Neuronal stem cell (in vitro differentiated cells): ENCODE measurements at places on chromosomes 5 and 9.

GRCh38 chr5:1751864-1752822 lies 47.5 kb downstream of the MRPL36 start:
- no peak for DNase-seq

DNA sequence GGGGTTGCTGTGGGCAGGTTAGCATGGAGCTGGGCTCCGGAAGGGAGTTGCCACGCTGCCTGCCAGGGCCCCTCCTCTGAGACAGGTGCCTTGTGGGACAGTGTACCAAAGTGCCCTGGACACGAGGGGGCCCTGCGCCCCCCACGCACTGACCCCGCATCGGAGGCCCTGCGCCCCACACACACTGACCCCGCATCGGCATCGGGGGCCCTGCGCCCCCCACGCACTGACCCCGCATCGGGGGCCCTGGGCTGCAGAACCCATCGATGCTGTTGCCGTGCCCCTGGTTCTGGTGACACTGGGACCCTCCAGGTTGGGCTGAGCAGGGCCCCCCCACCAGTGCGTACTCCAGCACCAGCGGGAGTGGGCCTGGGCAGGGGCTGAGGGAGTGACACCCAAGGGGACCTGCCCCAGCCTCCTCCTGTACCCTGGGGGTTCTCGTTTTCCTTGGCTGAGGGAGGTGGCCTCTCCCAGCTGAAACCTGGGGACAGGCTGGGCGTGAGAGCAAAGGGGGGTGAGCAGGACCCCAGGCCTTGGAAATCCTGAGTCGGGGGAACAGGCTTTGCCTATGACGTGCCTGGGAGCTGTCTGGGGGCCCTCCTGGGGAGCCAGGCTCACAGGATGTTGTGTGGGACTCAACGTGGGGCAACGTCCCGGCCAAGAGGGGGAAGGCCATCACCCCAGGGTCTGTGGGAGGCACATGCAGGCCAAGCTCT lies 6.9 kb downstream of the SAPCD2 start:
- no peak for DNase-seq

DNA sequence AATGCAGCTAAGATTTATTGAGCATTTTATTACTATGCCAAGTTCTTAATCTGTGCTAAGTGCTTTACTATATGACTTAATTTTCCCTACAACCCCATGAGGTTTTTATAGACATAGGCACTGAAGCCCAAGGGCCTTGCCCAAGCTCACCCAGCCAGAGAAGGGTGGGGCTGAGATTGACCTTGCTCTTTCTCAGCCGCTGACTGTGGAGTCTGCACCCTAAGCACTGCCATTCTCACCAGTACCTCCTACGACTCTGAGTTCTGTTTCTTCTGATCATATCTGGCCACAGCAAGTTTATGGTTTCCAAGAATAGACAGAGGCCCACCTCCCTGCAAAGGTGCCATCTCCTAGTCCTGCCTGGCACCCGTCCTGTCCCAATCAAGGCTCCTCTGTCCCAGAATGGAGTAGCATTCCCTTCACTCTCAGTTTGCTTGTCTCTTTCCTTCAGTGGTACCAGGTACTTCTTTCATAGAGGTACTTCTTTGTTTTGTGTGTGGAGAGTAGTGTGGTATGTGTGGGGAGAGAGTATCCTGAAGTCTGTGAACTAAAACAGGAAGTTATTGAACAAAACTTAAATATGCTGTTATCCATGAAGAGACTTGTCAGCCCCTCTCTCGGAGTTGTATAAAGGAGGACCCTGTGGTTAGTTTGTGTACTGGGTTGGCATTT lies 42.6 kb downstream of the CSF1R start:
- DNase-seq, result no peak

DNA sequence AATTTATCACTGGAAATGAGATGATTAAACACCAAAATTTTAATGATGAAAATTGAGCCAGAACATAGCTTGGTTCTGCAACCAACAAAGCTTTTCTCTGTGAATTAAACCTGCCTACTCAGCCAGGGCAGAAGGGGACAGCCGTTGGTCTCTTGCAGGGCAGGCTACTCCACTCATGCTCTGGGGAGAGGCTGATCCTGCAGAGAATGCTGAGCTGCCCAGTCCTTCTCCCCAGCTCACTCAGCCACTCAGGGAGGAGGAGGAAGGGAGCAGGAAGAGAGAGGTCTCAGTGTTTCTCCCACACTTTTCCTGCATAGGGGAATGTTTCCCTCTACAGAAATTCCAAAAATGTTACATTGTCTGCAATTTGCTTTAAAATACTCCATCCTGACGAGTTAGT lies 40.4 kb upstream of the HMHB1 start:
- DNase-seq, result no peak

DNA sequence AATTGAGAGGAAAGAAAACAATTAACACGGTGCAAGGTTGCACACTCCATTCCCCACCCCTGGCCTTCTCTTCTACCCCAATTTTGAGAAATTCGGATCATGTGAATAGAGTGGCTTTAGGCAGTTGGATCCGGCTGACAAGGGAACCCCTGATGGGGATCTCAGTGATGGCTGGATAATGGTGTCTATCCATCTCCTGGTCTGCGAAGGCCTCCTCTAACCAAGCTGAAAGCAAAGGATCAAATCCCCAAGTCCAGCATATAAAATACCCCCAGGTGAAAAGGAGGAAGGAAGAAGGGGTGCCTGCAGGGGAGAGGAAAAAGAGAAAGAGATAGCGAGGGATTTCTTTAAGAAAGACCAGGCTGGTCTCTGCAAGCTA lies 16.0 kb downstream of the NR2F1 start:
- DNase-seq, result no peak

GRCh38 chr5:101678481-101679193 lies 617.4 kb downstream of the SLCO4C1 start:
- peak; percentile 74 for DNase-seq

- DNase-seq, result no peak
These were observed 539.5 kb downstream of the EBF1 start for GRCh38 chr5:158560170-158560569.

DNA sequence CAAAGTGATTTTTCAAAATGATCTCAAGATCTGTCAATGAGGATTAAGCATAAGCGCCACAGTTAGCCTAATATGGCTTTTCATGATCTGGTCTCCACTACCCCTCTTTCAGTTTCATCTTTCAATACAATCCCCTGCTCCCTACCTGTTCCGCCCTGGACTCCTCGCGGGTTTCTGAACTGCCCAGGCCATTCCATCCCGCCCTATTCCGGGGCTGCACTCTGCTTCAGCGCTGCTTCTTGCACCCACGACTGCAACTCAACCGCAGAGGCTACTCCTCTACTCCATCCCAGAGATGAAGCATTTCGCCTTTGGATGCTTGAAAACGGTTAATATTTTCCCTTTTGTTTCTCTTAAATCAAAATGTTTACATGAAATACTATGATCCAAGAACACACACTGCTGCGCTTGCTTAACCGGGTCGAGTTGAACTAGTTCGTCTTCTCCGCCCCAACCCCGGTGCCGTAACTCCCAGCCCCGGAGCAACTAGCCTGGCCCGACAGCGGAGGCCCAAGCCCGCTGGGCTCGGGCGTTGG lies 716 bp upstream of the OTULIN start:
- no peak for DNase-seq

GRCh38 chr9:95870352-95870751 lies 5.1 kb upstream of the ERCC6L2 start:
- no peak for DNase-seq

DNA sequence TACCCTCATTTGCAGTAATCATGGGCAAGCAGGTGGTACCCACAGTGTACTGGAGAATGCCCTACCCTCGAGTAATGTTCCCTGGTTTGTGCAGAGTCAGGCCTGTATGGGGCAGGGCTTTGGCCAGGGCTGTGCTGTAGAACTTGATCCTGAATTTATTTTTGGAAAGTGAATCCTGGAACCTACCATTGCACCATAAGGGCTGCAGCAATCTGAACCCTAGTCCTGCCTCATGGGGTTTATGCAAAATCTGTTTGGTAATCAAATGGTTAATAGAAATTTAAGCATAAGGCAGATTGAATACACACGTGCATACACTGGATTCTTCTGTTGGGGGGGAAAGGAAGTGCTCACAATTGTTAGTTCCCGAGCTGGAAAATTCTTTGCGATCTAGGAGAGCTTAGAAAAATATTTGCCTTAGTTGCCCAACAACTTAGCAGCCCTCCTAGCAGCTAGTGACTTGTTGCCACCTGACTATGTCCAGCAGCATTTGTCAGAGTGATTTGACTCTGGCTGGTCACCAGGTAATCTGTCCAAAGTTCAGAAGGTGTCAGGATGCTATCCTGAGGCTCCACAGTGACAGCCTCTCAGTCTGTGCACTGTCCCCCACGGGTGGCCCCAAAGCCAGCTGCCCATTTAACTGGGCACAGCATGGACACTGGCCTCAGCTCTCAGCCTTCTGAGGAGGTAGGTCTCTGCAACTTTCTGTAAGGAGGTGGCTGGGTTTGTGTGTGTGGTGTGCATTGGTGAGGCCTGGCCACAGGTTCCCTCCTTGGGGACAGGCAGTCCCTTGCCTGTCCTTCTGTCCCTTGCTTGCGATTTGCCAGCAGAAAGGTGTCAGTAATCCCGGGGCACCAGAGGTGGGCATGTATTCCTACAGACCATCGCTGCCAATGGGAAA lies 8.3 kb downstream of the MVB12B start:
- DNase-seq, result no peak

DNA sequence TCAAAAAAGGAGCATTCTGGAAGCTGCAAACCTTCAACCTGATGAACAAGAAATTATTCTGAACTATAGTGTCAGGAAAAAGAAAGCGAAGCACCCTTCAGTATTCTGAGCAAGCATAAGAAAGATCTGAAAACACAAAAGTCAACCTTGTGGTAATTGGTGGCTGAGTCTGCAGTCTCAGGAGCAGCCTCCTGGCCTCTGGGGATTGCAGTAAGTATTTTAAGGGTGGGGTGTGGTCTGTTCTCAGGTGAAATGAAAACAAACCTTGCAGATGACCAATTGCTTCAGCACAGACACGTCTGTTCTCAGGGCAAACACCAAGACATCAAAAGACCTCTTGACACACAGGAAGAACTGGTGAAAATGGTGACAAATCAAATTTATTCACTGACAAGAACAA lies 147.8 kb upstream of the RAPGEF1 start:
- DNase-seq, result no peak

GRCh38 chr5:40976041-40976440 lies 66.7 kb downstream of the C7 start:
- DNase-seq, result no peak

- no peak for DNase-seq
These were observed 27.1 kb downstream of the HTR1A start for GRCh38 chr5:63935103-63935502.

DNA sequence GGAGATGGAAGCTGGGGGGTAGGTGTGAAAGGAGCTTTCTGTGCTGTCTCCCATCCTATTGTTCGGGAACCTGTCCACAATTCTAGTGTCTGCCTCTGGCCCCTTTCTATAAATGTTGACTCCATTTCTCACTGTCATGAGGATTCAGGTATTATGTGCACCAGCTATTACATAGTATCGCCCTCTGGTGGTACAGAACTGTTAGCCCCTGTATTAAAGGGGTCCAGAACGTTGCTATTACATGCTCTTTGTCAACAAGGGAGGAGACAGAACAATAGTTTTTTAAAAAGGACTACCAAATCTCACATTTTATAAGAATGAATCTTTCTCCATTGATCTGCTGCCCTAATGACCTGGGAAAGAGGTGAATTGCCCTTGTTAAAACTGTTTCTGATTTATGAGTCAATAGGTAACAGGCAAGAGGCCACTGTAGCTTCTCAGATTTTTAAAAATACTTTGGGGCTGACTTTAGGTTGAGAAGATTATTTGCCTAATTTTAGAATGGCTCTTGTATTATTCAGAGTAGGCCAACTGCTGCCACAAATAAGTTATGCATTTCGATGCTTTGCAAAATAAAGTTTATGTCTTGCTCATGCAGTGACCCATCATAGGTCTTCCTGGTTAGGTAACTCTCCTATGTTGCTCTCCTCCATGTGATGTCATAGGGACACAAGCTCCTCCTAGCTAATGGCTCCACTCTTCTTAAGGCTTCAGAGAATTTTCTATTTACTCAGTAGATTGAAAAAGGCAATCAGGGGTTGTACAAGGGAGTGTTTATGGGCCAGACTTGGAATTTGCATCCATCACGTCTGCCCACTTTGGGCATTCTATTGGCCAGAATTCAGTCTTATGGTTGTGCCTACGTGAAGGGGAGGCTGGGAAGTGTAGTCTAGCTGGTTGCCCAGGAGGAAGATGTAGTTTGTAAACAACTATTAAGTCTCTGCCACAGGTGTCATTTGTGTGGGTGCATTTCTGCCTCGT lies 20.8 kb downstream of the DCANP1 start:
- DNase-seq, result peak; percentile 21

- DNase-seq, result no peak
These were observed 465.7 kb upstream of the RGMB start for GRCh38 chr5:98307811-98308210.

GRCh38 chr5:106860398-106861044 lies 810.2 kb downstream of the EFNA5 start:
- no peak for DNase-seq

DNA sequence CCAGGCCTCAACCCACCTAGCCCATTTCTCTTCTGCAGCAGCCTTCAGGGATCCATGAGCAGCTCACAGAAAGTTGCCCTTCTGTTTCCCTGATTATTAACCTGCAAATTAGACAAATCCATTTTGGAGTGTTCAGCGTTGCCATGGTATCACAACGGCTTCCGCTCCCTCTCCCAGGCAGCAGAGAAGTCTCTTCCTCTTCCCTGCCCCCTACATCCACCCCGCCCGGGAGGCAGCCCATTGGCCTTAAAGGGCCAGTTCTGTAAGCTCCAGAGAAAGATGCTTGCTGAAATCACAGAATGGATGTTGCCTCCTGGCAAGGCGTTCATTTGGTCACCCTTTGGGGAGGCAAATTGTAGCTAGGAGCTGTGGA lies 47.7 kb upstream of the BOD1 start:
- DNase-seq, result no peak

DNA sequence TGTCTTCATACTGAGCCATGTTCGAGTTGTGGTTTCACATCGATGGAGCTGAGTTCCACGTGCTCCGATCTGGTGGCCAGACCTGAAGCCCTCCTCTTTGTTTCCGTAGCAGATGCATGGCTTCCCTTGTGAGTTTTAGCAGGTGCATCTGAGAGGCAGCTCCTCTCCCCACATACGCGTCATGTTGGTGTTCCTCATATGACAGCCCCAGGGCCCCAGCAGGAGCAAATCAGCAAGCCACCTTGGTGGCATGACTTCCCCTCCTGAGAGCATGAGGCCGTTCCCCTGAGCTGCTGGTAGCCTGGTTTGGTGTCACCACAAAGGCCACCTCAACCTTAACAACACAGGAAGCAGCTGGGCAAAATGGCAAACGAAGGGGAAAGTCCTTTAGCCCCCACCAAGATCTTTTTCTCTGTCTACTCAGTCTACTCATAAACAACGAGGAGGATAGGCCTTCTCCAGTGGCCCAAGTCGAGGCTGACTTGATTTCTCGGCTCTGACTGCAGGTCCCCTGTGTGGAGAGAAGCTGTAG lies 5.9 kb downstream of the CYFIP2 start:
- DNase-seq, result no peak
